ENCODE measurements at places on chromosomes 6 and 20.

DNA sequence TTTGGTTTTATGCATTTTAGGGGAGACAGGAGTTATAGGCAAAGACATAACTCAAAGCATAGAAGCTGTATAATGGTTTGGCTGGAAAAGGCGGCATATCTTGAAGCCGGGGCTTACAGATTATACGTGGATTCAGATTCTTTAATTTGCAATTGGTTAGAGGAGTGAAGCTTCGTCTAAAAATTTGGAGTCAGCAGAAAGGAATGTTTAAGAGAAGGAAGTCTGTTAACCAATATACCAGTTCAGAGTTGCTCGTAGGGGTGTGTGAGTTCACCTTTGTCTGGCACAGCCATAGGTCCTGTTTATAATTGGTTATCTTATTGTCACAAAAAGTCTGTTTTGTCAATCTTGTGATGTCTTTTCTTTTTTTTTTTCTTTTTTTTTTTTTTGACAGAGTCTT is 8.9 kb downstream of the ARHGAP40 start:
- no peak for DNase-seq

- DNase-seq, result no peak
These were observed 90.8 kb upstream of the OGFRL1 start for GRCh38 chr6:71197780-71198179.

- DNase-seq, result no peak
These were observed 89.5 kb downstream of the TIAM2 start for GRCh38 chr6:155084431-155085123.

DNA sequence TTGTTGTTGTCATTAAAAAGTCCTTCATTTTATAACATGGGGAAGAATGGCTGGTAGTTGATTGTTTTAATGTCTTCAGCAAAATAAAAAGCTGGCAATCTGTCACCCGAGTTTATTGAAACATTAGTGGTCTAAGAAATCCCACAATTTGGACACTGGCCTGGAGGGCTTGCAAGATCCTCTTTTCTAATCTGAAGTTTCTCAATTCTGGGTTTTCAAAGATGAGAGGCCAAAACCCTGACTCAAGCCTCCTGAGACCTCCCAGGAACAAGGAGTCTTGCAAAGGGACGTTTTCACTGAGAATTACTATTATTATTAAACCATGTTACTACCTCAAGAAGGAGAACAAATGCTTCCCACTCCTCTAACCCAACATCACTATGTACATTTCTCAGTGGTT is 19.5 kb downstream of the MAP1LC3A start:
- DNase-seq, result no peak

GRCh38 chr20:23362392-23363256 is 642 bp downstream of the GZF1 start:
- DNase-seq, result peak; percentile 37

GRCh38 chr6:139257821-139258398 is 33.9 kb downstream of the TXLNB start:
- DNase-seq, result no peak

DNA sequence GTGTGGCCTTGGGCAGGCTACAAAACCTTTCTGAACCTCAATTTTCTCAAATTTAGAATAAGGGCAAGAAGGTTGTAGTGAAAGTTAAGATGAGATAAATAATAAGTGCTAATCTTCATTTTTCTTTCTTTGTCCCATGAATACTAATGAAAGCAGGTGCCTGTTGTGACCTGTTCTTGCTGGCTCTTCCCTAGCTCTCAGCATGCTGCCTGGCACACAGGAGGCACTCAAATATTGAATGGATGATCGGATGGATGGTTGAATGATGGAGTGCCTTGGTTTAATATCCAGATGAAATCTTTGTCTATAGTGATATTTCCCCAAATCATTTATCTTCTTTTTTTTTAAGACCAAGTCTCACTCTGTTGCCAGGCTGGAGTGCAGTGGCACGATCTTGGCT is 15.0 kb downstream of the PBOV1 start:
- DNase-seq, result no peak

DNA sequence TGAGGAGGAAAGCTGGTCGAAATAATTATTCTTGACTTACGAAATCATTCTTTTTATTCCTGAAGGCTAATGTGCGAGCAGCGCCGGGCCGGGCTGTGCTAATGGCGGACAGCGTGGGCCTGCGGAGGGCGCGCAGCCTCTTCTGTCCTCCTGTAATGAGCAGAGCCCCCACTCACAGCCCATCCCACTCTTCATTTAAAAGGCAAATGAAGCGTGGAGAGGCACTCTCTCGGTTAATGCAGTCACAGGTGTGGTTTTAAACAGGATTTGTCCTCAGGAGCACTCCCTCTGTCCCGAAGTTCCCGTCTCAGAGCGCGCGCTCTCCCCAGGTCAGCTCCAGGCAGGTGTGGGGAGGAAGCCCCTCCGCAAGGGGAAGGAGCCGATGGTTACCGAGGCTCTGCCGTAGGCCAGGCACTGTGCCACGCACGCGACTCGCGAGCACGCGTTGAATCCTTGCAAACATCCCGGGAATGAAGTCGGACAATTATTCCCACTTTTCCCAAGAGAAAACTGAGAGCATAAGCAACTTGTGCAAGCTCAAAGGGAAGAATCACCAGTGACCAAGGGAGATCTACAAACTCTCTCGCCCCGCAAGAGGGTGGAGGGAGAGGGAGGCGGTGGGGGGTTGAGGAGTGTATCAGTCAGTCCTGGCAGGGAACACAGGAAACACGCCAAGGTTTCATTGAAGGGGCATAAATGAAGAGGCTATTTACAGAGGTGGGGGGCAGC is 35.5 kb upstream of the ZFAND3 start:
- DNase-seq, result no peak

GRCh38 chr6:153001767-153002612 is 519 bp downstream of the MTRF1L start:
- no peak for DNase-seq

DNA sequence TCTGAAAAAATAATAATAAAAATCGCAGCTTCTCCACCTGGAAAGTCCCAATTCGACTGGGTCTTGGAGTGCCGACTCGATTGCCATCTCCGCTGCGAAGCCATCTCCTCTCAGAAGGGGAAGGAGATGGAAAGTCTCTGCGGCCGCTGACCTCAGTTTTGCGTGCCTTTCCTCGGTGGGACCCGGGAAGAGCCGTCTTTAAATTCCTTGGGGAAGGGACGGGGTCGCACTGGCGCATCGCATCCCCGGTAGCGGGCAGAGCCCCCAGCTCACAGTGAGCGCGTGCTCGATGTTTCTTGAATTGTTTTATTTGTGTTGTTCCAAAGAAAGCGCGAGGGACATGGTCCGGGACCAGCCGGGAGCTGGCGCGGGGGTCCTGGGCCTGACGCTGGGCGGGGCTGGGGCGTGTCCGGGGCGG is 270 bp upstream of the TIAM2 start:
- no peak for DNase-seq

DNA sequence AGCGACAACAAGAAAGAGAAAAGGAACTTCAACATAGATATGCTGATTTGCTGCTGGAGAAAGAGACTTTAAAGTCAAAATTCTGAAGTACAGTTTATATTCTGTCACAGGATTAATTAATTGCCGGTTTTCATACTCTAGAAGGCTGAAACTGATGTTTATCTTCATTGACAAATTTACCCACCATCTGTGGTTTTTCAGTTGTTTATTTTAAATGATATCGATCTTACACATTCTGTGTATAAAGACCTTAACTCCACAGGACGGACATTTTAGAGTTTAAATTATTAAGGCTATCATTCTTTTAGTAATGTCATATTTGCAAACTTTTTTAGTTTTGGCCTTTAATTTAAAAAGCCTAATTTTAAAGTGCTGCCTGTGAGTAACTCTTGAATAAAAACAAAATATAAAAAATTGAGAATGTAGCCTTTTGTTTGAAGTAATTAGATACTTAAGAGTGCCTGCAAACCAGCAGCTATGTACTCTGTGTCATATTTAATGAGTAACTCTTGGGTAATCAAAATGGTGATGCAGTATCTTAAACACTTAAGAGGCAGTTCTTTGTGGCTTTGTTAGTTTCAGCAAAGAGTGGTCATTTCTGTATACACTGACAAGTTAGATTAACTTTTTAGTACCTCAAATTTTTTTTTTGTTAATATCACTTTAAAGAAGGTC is 59.3 kb downstream of the CDC5L start:
- no peak for DNase-seq

GRCh38 chr6:63804381-63804956 is 168.9 kb downstream of the PHF3 start:
- DNase-seq, result no peak

GRCh38 chr20:59120491-59120890 is 43.1 kb upstream of the ZNF831 start:
- no peak for DNase-seq

- peak; percentile 17 for DNase-seq
These were observed 22.0 kb upstream of the SLC2A12 start for GRCh38 chr6:134074151-134075055.

- no peak for DNase-seq
These were observed 207.9 kb upstream of the TCF21 start for GRCh38 chr6:133680994-133681393.

GRCh38 chr20:50346374-50347283 is 156.0 kb downstream of the CEBPB start:
- peak; percentile 55 for DNase-seq

DNA sequence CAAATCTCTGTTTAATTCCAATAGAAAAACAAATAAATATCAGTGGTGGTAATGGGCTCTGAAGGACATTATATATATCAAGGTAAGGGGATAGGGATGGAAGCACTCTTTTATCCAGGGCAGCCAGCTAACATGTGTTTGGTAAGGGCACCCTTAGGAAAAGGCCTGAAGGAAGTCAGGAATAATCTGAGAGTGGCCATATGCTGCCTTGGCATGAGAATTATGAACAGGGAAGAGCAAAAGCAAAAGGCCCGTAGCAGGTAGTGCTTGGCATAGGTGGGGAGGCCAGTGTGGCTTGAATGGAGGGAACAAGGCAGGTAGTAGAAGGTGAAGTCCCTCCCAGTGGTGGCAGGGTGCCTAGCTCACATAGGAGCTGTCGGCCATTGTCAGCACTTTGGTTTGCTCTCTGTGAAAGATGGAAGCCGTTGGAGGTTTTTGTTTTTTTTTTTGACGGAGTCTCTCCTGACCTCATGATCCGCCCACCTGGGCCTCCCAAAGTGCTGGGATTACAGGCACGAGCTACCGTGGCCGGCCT is 39.6 kb upstream of the CSE1L start:
- no peak for DNase-seq

GRCh38 chr6:11343963-11344723 is 111.7 kb upstream of the NEDD9 start:
- no peak for DNase-seq

DNA sequence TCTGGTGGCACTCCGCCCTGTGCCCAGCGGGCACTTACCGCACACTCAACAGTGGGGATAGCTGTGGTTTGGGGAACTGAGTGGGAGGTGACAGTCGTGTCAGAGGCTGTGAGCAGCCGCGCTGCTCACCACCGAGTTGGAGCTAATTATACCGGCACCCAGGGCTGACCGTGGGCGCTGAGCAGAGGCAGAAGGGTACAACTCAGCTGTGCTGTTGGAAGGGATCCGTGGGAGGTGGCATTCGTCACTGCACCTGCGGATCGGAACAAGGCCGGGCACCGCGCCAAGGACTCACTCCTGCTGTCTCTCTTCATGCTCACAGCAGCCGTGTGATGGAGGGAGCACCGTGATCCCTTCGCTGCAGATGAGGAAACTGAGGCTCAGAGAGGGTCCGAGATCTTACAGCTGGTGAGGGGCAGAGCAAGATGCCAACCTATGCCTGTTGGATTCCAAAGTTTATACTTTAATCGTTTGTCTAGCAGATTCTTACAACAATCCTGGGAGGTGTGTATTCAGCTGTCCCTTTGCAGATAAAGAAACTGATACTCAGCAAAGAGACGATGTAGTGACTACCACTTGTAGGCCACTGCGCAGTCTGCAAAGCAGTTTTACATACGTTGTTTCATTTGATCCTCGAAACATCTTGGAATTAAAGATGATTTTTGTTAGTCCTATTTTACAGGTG is 713 bp upstream of the ELMO2 start:
- peak; percentile 89 for DNase-seq

- no peak for DNase-seq
These were observed 1.4 kb downstream of the CST8 start for GRCh38 chr20:23492292-23492691.

- no peak for DNase-seq
These were observed 45.0 kb upstream of the GGTLC1 start for GRCh38 chr20:24033565-24033964.

DNA sequence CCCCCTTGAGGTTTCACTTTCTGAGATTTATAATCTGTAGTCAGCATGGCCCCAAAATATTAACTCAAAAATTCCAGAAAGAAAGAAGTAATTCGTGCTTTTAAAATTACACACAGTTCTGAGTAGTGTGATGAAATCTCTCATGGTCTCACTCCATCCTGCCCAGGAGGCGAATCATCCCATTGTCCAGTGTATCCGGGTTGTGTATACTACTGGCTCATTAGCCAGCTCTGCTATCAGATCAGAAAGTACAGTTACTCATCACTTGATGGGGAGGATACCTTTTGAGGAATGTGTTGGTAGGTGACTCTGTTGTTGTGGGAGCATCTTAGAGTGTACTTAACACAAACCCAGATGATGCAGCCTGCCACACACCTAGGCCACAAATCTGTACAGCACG is 65.2 kb downstream of the CDC5L start:
- DNase-seq, result no peak

- no peak for DNase-seq
These were observed 82.0 kb downstream of the PTPRK start for GRCh38 chr6:128438393-128438792.

- no peak for DNase-seq
These were observed 72.0 kb upstream of the AFDN start for GRCh38 chr6:167754691-167755090.

DNA sequence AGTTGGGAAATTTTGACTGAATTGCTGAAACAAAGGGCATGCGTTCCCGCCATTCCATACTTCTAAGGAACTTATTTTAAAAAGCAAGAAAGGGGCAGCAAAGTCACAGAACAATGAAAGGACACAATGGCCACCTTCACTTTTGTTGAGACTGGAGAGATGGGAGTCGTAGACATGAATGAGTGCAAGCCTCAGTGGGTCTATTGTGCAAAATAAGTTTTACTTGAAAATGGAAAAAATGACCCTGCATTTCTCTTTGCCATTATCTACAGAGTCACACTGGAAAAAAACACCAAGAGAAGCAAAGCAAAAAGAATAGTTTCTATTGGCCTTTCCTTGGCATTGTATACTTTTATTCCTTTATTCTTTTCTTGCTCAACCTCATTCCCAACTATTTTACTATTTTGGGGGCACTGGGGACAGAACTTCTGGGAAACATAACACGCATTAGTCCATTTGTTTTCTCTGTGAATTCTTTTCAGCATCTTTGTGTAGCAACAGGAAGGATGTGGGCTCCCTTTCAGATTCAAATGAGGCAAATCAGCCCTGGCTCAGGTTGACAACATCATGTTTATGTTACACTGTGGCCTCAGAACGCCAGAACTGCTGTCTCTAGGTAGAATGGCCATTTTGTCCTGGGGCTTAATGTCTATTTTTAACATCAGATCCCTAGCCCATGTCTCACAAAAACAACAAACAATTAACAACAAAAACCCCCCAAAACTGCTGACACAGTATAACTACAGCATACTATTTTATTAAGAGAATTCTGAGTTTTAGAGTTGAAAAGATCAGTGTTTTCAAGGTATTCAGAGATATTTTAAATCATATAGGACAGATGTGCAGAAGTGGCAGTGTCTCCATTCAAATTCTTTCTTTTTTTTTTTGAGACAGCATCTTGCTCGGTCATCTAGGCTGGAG is 122.2 kb downstream of the FYN start:
- DNase-seq, result no peak

Data from SHP77 (cell line).